Central memory CD8-positive, alpha-beta T cell (primary cell): ENCODE measurements at places on chromosomes 1 and 21.

DNA sequence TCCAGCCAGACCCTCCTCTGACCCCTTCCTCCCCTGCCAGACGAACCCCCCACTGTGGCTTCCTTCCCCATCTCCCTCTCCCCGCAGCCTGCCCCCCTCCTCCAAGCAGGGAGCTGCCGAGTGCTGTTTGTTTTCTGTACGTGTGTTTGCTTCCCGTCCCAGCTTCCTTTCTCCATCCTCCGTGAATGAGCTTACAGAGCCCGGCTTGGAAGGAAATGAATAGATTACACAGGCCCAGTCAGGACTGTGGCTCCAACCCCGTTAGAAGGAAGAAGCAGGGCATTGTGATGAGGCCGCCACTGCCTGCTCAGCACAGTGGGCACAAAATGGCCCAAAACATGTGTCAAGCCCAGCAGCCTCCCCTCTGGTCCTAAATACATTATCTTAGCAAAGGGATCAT lies 123.2 kb downstream of the IGSF21 start:
- H3K4me1 ChIP-seq, result no peaks in the 10 kb centered on the region
- H3K27ac ChIP-seq, result no peak overlapping the region
- H3K4me3 ChIP-seq, result no peak overlapping the region
- peaks cover 44% of the 10 kb centered on the region for H3K27me3 ChIP-seq
- no peaks in the 10 kb centered on the region for H3K36me3 ChIP-seq
- DNase-seq, result no peak

DNA sequence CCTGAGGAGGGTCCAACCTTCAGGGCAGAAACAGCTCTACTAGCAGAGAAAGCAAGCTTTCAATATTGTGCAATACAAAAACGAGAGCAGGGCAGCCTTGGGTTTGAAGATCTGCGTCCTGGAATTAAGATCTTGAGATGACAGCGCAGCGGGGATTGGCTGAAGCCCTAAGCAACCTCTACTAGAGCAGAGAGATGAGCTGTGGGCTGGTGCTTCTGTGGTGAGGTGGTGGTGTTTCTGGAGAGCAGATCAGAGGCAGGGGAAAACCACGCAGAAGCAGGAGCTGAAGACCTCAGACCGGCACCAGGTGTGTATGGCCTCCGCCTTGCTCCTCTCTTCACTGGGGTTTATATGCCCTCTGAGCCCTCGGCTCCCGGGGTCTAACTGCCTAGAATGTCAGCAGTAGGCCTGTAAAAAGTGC lies 12.5 kb downstream of the TRAF3IP3 start:
- no peak overlapping the region for H3K4me3 ChIP-seq
- H3K27me3 ChIP-seq, result no peaks in the 10 kb centered on the region
- DNase-seq, result peak; percentile 64
- H3K4me1 ChIP-seq, result peaks cover 50% of the 10 kb centered on the region

DNA sequence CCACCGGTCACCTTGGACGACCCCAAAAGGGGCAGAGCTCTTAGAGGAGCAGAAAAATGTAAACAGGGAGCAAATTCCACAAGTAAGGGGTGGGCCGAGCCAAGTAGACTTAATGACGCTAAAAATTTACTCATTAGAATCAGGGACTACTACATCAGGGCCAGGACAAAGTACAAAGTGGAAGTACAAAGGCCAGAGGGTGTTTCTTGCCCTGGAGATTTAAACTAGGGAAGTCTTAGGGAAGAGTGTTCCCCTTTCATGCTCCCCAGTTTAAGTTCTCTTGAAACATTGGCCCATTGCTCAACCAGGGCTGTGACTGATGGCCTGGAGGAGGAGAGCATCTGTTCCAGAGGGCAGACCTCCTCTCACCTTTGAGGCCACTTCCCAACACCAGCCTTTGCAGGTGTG lies 48.6 kb downstream of the BACH1 start:
- peaks cover 2% of the 10 kb centered on the region for H3K36me3 ChIP-seq
- no peak overlapping the region for H3K27ac ChIP-seq
- peaks cover 2% of the 10 kb centered on the region for H3K4me1 ChIP-seq
- H3K4me3 ChIP-seq, result no peak overlapping the region

GRCh38 chr1:43687301-43688108 lies 19.8 kb upstream of the ST3GAL3 start:
- H3K4me1 ChIP-seq, result peaks cover 9% of the 10 kb centered on the region
- H3K27ac ChIP-seq, result no peak overlapping the region
- H3K36me3 ChIP-seq, result peaks cover 66% of the 10 kb centered on the region
- DNase-seq, result no peak
- H3K27me3 ChIP-seq, result no peaks in the 10 kb centered on the region

- H3K4me3 ChIP-seq, result no peak overlapping the region
- DNase-seq, result no peak
- no peaks in the 10 kb centered on the region for H3K36me3 ChIP-seq
- peaks cover 58% of the 10 kb centered on the region for H3K27me3 ChIP-seq
Measured at GRCh38 chr1:162985816-162986435, 83.2 kb upstream of the RGS4 start.

DNA sequence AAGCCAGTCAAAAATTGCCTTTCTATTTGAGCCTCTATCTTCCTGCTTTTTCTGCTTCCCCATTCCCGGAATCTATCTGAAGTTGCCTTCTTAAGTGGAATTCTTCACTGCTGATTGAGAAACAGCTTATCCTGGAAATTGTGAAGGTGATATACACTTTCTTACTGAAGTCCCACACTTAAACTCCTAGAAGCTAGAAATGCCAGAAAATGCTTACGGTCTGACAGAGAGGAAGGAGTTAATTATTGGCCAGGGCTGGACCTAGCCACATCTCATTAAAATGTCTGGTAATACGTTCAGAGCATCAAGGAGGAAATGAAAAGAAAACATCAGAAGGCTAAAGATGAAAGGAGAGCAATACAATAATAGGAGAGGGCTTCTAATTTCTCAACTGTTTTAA lies 292.5 kb upstream of the SNX7 start:
- H3K27me3 ChIP-seq, result no peaks in the 10 kb centered on the region
- H3K27ac ChIP-seq, result no peak overlapping the region
- H3K4me3 ChIP-seq, result no peak overlapping the region

- no peaks in the 10 kb centered on the region for H3K27me3 ChIP-seq
- no peak for DNase-seq
- no peak overlapping the region for H3K27ac ChIP-seq
Measured at GRCh38 chr21:28152732-28153131, 839.9 kb downstream of the LTN1 start.

- no peaks in the 10 kb centered on the region for H3K4me1 ChIP-seq
- no peak for DNase-seq
- no peaks in the 10 kb centered on the region for H3K36me3 ChIP-seq
- H3K4me3 ChIP-seq, result no peak overlapping the region
Measured at GRCh38 chr1:17776426-17776825, 21.3 kb downstream of the ACTL8 start.

GRCh38 chr1:40423264-40423642 lies 27.0 kb upstream of the ZFP69B start:
- H3K4me3 ChIP-seq, result no peak overlapping the region
- peaks cover 12% of the 10 kb centered on the region for H3K4me1 ChIP-seq
- H3K27me3 ChIP-seq, result no peaks in the 10 kb centered on the region
- peak overlapping the region; percentile 42 for H3K27ac ChIP-seq
- peaks cover 53% of the 10 kb centered on the region for H3K36me3 ChIP-seq

GRCh38 chr1:76027341-76027740 lies 47.2 kb upstream of the ST6GALNAC3 start:
- H3K27me3 ChIP-seq, result peaks cover 20% of the 10 kb centered on the region
- H3K4me3 ChIP-seq, result no peak overlapping the region
- H3K27ac ChIP-seq, result no peak overlapping the region
- no peak for DNase-seq
- peaks cover 4% of the 10 kb centered on the region for H3K36me3 ChIP-seq
- H3K4me1 ChIP-seq, result no peaks in the 10 kb centered on the region

DNA sequence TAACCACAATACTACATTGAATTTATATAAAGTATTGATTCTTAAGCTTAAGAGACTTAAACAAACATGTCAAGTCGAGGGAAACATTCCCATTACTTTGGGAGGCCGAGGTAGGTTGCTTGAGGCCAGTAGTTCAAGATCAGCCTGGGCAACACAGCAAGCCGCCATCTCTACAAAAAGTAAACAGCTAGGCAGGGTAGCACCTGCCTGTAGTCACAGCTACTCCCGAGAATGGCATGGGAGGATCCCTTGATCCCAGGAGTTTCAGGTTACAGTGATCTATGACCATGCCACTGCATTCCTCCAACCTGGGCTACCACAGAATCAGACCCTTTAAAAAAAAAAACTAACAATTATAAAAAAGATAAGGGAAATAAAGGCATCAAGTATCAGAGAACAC lies 50.4 kb downstream of the EIF4G3 start:
- H3K36me3 ChIP-seq, result peaks cover 8% of the 10 kb centered on the region
- no peak overlapping the region for H3K4me3 ChIP-seq
- DNase-seq, result no peak

DNA sequence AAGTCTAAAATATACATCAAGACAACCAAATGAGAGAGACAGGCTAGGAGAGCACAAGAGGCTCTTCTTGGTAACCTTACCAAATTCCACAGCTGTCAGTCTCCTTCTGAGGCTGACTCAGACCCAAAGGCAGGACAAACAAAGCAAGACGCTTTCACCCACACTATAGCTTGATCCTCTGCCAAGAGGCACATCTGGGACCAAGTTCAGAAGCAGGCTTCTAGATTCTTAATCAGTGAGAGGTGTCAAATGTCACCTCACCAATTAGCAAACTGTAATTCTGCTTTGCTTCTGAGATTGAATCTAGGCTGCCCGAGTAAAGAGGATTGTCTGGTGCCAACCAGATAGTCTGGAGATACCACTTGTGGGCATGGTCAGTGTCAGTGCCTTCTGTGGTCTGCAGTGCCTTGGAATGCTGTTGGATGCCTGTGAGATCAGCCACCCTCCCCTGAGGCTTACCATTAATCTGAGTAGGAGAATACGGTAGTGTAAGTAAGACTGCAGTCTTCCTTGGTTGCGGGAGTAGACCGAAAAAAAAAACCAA lies 151.0 kb downstream of the FMN2 start:
- no peak for DNase-seq
- H3K36me3 ChIP-seq, result no peaks in the 10 kb centered on the region
- no peaks in the 10 kb centered on the region for H3K27me3 ChIP-seq
- no peaks in the 10 kb centered on the region for H3K4me1 ChIP-seq
- no peak overlapping the region for H3K4me3 ChIP-seq

DNA sequence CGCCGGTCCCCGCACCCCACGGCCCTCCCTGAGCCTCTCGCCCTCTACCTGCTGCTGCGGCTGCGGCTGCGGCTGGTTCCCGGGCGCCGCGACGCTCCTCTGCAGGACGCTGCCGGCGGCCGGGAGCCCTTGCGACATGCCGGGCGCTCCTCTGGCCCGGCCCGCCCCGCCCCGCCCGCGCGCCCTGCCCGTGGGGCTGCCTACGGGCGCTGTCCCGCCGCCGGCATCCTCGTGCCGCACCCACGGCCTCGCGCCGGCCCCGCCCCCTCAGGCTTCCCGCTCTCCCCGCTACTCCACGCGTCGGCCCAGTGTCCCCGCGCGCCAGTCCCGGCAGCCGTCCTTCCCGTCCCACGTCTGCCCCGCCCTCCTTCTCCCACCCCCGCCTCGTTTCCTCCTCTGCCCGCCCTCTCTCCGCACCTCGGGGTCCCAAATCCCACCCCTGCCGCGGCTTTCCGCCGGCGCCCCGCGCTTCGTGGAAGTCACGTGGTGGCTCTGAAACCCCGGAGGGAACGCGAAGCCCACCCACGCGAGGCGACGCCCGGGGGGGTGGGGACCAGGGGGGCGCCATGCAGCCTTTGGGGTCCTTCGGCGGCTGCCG lies at the start of gene BATF3:
TSS of gene BATF3 (minus strand) at position 216 of the 598 bp plus-strand sequence. CDS start at position 138, 78 bp downstream.
- H3K27me3 ChIP-seq, result no peaks in the 10 kb centered on the region
- H3K27ac ChIP-seq, result peak within 1 kb of the TSS; percentile 79
- DNase-seq, result no peak
- no peaks in the 10 kb centered on the region for H3K36me3 ChIP-seq
- peak within 1 kb of the TSS; percentile 78 for H3K4me3 ChIP-seq

DNA sequence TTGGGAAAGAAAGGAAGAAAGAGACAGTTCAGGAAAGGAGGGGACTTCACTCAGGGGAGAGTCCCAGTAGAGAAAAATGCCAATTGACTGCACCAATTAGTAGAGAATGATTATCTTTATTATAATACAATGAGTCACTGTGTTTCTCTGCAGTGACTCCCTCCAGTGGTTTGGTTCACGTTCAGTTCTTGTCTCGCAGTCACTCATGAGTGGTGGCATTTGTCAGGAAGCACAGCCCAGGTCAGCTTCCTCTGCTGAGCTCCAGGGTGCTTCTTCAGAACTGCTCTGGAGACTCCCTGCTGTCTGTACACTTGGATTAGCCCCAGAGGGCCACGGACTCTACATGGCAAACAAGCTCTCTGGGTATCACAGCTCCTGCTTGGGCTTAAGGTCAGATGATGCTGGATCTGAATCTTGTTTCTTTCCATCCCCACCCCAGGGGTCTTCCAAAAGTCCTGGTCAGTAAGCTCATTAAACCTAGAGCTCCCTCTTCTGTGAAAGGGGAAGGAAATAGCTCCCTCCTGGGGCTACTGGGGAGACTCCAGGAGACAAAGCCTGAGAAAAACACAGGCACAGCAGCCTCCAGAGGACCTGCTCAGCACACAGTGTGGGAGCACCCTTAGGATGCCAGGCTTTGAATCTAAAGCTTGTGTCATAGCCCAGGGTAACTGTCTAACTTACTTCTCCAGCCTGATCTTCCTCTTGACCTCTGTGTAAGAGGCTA lies 619.0 kb downstream of the AJAP1 start:
- H3K27me3 ChIP-seq, result peaks cover 23% of the 10 kb centered on the region
- H3K27ac ChIP-seq, result no peak overlapping the region
- H3K36me3 ChIP-seq, result peaks cover 2% of the 10 kb centered on the region

DNA sequence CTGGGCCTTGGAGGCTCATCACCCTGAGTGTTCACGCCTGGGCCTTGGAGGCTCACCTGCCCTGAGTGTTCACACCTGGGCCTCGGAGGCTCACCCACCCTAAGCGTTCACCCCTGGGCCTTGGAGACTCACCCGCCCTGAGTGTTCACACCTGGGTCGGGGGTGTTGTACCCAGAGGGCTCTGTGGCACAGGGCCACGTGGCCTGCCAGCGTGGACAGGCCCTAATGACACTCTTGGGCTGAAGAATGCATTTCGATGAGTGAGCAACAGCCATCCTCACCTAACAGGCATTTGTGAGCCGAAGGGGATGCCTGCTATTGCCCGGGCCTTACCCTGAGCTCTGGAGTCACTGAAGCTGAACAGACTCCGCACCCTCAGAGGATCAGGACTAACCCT lies 17.5 kb downstream of the SLC19A1 start:
- peaks cover 3% of the 10 kb centered on the region for H3K36me3 ChIP-seq
- no peak for DNase-seq
- H3K27me3 ChIP-seq, result no peaks in the 10 kb centered on the region
- no peak overlapping the region for H3K4me3 ChIP-seq
- no peak overlapping the region for H3K27ac ChIP-seq
- H3K4me1 ChIP-seq, result no peaks in the 10 kb centered on the region
